ENCODE measurements at places on chromosomes 12 and 14. TPM values are rescaled to one million over a fixed set of nuclear protein-coding genes. Genes with fewer than 3 reads are reported as not detected.

Gene UNC79
- total RNA-seq: not detected

Gene RNASE7
- total RNA-seq: not detected

Gene NPFF
- total RNA-seq: 2.8 TPM

Gene EML5
- total RNA-seq: 0.21 TPM

Gene PAPOLA
- total RNA-seq: 64.2 TPM

Gene SPTB
- 14.9 TPM for total RNA-seq

Gene PWP1
- total RNA-seq: 57.3 TPM

Gene NTF3
- 58.9 TPM for total RNA-seq

Gene SERPINA1
- 34.3 TPM for total RNA-seq

Gene CFAP73
- not detected for total RNA-seq

Gene GNPTAB
- 9.5 TPM for total RNA-seq

Gene PCED1B
- 1.5 TPM for total RNA-seq

Gene NOP9
- 33.5 TPM for total RNA-seq

Gene KRT80
- not detected for total RNA-seq

- DNase-seq: no peak
- H3K4me3 ChIP-seq: peak overlapping the region; percentile 62
- H3K27me3 ChIP-seq: no peaks in the 10 kb centered on the region
- peaks cover 2% of the 10 kb centered on the region for H3K36me3 ChIP-seq
- peak overlapping the region; percentile 70 for H3K27ac ChIP-seq
Observed at GRCh38 chr14:89489761-89490437, 72.9 kb upstream of the FOXN3 start.

DNA sequence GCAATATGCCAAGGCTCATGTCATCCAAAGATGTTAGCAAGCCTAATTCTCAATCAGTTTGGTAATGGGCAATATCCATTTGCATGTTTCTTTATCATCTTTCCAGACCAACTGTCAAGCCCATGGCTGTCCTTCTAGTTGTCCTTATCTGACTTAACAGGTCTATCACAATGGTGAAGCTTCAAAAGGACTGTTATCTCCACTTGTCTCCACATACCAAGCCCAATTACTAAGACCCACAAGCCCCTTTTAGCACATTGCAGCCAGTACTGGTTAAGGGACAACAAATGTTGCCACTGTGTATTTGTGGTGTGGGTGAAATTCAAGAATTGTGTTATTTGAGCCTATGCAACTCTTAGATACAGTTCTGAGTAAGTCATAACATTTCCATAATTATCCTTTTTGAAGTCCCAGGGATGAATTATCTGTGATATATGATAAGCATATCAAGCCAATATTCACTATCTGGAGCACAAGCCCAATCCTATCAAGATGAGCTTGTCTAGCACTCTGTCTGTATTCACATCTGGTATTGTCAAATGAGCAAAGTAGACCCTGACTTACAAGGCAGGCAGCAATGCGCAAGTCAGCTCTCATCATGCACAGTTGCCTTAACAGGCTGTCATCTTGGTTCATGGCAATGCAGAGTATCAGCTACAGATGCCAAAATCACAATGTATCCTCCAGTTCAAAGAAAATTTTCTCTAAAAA lies 19.3 kb upstream of the ST8SIA1 start:
- no peak overlapping the region for H3K4me3 ChIP-seq
- H3K27me3 ChIP-seq: no peaks in the 10 kb centered on the region
- no peak for DNase-seq
- H3K27ac ChIP-seq: no peak overlapping the region
- no peaks in the 10 kb centered on the region for H3K4me1 ChIP-seq

DNA sequence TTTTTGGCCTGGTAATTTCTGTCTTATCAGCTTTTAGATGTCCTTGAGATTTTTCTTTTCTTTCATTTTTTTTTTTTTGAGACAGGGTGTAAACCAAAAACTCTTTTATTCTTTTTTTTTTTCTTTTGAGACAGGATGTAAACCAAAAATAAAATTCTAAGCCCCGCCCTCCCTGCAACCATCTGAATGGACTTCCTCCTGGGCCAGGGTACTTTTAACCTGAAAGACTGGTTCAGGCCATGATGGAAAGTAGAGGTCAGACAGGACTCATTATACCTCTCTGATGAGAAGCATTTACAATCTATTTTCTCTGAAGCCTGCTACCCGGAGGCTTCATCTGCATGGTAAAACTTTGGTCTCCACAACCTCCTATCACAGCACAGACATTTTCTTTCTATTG lies 33.5 kb upstream of the TCL1B start:
- no peaks in the 10 kb centered on the region for H3K4me1 ChIP-seq
- H3K27ac ChIP-seq: no peak overlapping the region
- DNase-seq: no peak
- no peaks in the 10 kb centered on the region for H3K36me3 ChIP-seq

DNA sequence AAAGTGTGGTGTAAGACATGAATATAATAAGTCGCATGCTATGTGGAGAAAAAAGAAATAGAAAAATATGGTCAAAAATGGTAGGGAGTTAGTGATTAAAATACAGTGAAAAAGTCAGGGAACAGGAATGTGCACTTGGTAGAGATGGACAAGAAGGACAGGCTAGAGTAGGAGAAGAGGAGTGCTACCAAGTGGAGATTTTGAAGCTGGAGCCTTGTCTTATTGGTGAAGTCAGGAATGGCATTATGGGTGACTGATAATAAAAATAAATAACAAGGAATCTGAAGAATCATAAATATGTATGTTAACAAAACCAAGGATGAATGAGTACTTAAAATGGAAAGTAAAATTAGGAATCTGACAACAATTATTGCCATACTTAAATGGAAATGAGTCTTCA lies 204.8 kb downstream of the PRKD1 start:
- no peak for DNase-seq

GRCh38 chr12:51449580-51450246 lies 25.1 kb downstream of the SLC4A8 start:
- no peaks in the 10 kb centered on the region for H3K27me3 ChIP-seq
- no peak overlapping the region for H3K4me3 ChIP-seq
- H3K4me1 ChIP-seq: no peaks in the 10 kb centered on the region
- H3K36me3 ChIP-seq: no peaks in the 10 kb centered on the region

GRCh38 chr14:102594514-102595175 lies 2.2 kb downstream of the RCOR1 start:
- H3K27ac ChIP-seq: no peak overlapping the region
- H3K36me3 ChIP-seq: no peaks in the 10 kb centered on the region
- H3K4me3 ChIP-seq: no peak overlapping the region
- no peaks in the 10 kb centered on the region for H3K27me3 ChIP-seq
- peaks cover 12% of the 10 kb centered on the region for H3K4me1 ChIP-seq

- no peaks in the 10 kb centered on the region for H3K27me3 ChIP-seq
- peak; percentile 18 for DNase-seq
- no peaks in the 10 kb centered on the region for H3K36me3 ChIP-seq
- H3K27ac ChIP-seq: no peak overlapping the region
- H3K4me3 ChIP-seq: no peak overlapping the region
- no peaks in the 10 kb centered on the region for H3K4me1 ChIP-seq
Observed at GRCh38 chr14:100890061-100890850, 13.3 kb downstream of the RTL1 start.

GRCh38 chr14:68249661-68250451 lies 430.3 kb downstream of the RAD51B start:
- peaks cover 18% of the 10 kb centered on the region for H3K4me1 ChIP-seq
- DNase-seq: no peak
- peak overlapping the region; percentile 91 for H3K27ac ChIP-seq
- no peak overlapping the region for H3K4me3 ChIP-seq
- no peaks in the 10 kb centered on the region for H3K36me3 ChIP-seq
- H3K27me3 ChIP-seq: no peaks in the 10 kb centered on the region

GRCh38 chr12:126537961-126538530 lies 1472.8 kb downstream of the AACS start:
- H3K36me3 ChIP-seq: no peaks in the 10 kb centered on the region
- no peaks in the 10 kb centered on the region for H3K27me3 ChIP-seq
- no peak overlapping the region for H3K4me3 ChIP-seq

- no peak overlapping the region for H3K27ac ChIP-seq
- H3K27me3 ChIP-seq: no peaks in the 10 kb centered on the region
- H3K36me3 ChIP-seq: no peaks in the 10 kb centered on the region
- H3K4me1 ChIP-seq: peaks cover 7% of the 10 kb centered on the region
- no peak overlapping the region for H3K4me3 ChIP-seq
- peak; percentile 74 for DNase-seq
Observed at GRCh38 chr14:89720741-89721729, 233.5 kb downstream of the EFCAB11 start.

DNA sequence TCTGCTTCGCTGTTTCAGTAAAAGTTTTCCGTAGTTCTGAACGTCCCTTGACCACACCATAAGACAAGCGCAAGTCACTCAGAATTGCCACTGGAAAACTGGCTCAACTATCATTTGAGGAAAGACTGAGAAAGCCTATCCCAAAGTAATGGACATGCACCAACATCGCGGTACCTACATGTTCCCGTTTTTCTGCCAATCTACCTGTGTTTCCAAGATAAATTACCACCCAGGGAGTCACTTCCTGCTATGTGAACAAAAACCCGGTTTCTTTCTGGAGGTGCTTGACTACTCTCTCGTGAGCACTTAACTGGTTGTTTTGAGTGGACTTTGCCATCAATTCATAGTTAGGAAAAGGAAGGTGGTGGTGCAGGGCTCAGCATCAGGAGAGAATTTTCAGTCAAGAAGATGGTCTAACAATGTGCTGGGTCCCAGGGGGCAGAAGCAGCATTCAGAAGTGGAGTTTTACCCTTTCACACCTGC lies 1.4 kb downstream of the EGLN3 start:
- no peaks in the 10 kb centered on the region for H3K36me3 ChIP-seq
- peaks cover 13% of the 10 kb centered on the region for H3K4me1 ChIP-seq
- H3K27me3 ChIP-seq: no peaks in the 10 kb centered on the region
- no peak for DNase-seq
- peak overlapping the region; percentile 79 for H3K27ac ChIP-seq

- H3K27me3 ChIP-seq: no peaks in the 10 kb centered on the region
- DNase-seq: no peak
- peaks cover 9% of the 10 kb centered on the region for H3K36me3 ChIP-seq
Observed at GRCh38 chr14:77310026-77310425, 10.7 kb downstream of the POMT2 start.

- peak overlapping the region; percentile 93 for H3K27ac ChIP-seq
- DNase-seq: no peak
- no peaks in the 10 kb centered on the region for H3K36me3 ChIP-seq
- peaks cover 4% of the 10 kb centered on the region for H3K4me1 ChIP-seq
- no peaks in the 10 kb centered on the region for H3K27me3 ChIP-seq
- peak overlapping the region; percentile 75 for H3K4me3 ChIP-seq
Observed at GRCh38 chr12:132085291-132085635, 58.9 kb downstream of the DDX51 start.

DNA sequence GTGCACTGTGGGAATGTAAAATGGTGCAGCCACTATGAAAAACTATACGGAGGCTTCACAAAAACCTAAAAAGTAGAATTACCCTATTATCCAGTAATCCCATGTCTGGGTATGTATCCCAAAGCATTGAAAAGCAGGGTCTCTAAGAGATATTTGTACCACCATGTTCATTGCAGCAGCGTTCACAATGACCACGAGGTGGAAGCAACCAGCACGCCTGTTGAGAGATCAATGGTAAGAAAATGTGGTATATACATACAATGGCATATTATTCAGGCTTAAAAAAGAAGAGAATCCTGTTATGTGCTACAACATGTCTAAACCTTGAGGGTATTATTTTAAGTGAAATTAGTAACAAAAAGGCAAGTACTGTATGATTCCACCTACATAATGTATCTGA lies 910 bp upstream of the NOPCHAP1 start:
- no peaks in the 10 kb centered on the region for H3K27me3 ChIP-seq
- no peaks in the 10 kb centered on the region for H3K36me3 ChIP-seq
- H3K4me1 ChIP-seq: peaks cover 5% of the 10 kb centered on the region
- H3K27ac ChIP-seq: no peak overlapping the region
- peak overlapping the region; percentile 72 for H3K4me3 ChIP-seq

- H3K4me3 ChIP-seq: peak overlapping the region; percentile 31
- peak; percentile 90 for DNase-seq
- H3K27me3 ChIP-seq: no peaks in the 10 kb centered on the region
- peak overlapping the region; percentile 45 for H3K27ac ChIP-seq
- H3K36me3 ChIP-seq: no peaks in the 10 kb centered on the region
Observed at GRCh38 chr12:124655698-124656516, 88.5 kb upstream of the NCOR2 start.

- H3K27me3 ChIP-seq: no peaks in the 10 kb centered on the region
- no peak overlapping the region for H3K27ac ChIP-seq
- no peak overlapping the region for H3K4me3 ChIP-seq
- no peaks in the 10 kb centered on the region for H3K36me3 ChIP-seq
- DNase-seq: no peak
Observed at GRCh38 chr12:51160814-51161459, 12.0 kb downstream of the TFCP2 start.

GRCh38 chr14:50821510-50822464 lies 9.2 kb downstream of the NIN start:
- no peaks in the 10 kb centered on the region for H3K27me3 ChIP-seq
- DNase-seq: peak; percentile 11
- no peak overlapping the region for H3K27ac ChIP-seq
- no peaks in the 10 kb centered on the region for H3K36me3 ChIP-seq

DNA sequence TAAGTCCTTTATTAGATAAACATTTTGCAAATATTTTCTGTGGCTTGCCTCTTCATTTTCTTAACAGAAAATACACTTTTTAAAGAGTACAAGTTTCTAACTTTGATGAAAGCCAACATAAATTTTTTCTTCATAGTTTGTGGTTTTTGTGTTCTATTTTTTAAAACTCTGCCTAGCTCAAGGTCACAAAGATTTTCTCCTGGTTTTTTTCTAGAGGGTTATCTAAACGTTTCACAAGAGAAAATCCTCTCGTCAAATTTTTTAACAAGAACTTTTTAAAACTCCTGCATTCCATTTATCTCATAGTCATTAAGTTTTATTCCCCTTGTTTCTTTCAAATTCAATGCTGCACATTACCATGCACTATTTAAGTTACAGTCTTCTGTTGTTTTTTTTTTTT lies 8.2 kb downstream of the AREL1 start:
- no peak overlapping the region for H3K4me3 ChIP-seq
- H3K27ac ChIP-seq: peak overlapping the region; percentile 73
- no peaks in the 10 kb centered on the region for H3K36me3 ChIP-seq

DNA sequence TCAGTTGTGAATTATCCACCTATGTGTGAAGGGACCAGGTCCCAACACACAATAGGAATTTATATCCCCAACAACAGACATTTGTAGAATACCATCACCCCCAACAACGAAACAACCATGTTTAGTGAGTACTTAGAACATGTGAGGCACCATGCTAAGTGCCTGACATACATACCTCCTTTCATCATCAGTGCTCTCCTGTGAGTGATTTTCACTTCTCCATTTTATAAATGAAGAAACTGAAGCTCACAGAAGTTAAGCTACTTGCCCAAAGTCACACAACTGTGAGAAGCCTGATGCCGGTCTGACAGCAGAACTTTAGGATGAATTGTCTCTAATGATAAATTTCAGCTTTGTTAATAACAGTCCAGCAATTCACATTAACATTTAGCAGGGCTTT lies 35.4 kb downstream of the SPTB start:
- H3K4me1 ChIP-seq: no peaks in the 10 kb centered on the region
- H3K27ac ChIP-seq: no peak overlapping the region
- no peaks in the 10 kb centered on the region for H3K36me3 ChIP-seq
- DNase-seq: no peak
- no peaks in the 10 kb centered on the region for H3K27me3 ChIP-seq
- no peak overlapping the region for H3K4me3 ChIP-seq

Data from ascending aorta (tissue), 2 donors.